T follicular helper cell (primary cell): ENCODE measurements at places on chromosomes 1 and 21.

GRCh38 chr1:225990705-225991464 is 8.3 kb downstream of the SDE2 start:
- no peak for DNase-seq

DNA sequence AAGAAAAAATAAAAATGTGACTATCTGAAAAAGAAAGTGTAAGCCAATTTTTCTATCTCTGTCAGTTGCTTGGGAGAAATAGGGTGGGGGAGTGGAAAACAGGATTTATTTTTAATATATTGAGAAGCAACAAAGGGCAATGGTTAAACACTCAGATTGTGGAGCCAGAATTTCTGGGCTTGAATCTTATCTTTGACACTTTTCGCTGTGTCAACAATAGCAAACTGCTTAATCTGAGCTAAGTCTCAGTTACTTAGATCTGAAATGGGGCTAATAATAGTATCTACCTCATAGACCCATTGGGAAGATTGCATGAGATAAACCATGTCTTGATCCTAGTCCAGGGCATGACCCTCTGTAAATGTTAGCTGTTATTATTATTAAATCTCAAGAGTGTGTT is 468.1 kb downstream of the ADGRL2 start:
- DNase-seq, result no peak

- no peak for DNase-seq
These were observed 33.9 kb upstream of the INSL5 start for GRCh38 chr1:66834926-66835325.

DNA sequence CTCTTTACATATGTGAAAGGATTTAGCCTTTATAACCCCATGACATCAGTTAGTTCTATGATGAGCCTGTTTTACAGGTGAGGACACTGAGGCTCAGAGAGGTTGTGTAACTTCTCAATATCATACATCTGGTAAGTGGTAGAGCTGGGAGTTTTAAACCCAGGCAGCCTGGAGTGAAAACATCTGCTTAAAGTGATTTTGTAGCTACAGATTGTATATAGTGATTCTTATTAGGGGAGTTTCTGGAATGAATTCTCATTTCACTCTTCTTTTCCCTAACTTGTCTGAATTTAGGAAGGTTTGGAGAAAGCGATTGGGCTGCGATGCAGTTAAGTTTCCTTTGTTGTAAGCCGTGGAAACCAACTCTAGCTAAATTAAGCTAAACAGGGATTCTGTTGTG is 175.6 kb downstream of the CAMTA1 start:
- no peak for DNase-seq

DNA sequence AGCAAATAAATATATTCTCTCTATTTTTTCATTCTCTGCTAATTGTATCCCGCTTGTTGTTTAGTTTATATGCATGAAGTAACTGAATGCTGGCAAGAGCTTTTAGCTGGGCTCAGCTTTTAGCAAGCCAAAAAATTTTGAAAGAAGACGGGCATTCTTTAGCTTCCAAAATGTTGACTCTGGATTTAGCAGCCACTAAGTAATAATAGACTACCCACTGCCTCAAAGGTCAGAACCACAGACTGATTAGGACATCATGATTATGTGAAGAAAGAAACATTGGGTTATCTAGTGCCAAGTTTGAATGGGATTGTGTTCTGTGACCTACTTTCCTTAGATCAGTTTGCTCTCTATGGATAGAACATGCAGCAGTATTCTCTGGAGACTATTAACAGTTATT is 80.3 kb upstream of the DPH5 start:
- DNase-seq, result no peak

GRCh38 chr1:210981490-210981889 is 152.5 kb downstream of the KCNH1 start:
- no peak for DNase-seq

DNA sequence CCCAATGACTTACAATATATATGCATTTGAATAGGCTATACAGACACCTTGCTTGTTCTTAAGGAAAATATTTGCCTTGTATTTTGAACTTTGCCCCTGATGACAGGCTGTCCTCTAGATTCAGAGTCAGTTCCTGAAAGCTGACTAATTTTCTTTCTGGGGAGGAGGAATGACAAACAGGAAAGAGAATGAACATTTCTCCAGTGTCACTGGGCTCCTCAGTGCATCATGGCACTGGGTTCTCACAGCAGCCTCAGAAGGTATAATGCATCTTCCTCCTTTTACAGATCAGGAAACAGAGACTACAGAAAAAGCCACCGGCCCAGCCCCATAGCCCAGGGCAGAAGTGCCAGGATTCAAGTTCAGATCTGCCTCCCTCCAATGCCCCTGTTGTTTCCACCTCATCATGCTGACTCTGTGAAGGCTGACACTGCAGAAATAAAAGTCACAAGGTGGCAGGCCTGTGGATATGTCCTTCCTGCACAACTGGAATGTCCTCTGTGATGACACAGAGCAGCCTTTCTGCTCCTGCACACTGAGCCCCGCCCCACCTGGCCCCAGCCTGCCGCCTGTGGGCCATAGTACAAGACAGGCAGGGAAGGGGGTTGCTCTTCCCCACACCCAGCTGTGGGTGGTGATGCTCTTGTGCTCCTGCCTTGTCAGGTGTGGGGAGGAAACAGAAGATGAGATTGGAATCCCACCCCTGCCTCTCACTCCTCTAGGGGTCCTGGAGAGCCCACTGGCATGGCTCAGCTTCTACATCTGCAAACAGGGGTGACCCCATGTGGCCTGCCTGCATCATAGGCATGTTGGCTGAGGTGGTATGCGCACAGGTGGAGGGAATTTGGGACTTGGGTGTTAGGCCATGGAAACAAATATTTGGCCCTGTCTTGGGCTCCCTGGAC is 6.4 kb downstream of the TTC22 start:
- DNase-seq, result no peak
